Fibroblast of skin of left biceps (primary cell): ENCODE measurements at places on chromosomes 1 and 21.

DNA sequence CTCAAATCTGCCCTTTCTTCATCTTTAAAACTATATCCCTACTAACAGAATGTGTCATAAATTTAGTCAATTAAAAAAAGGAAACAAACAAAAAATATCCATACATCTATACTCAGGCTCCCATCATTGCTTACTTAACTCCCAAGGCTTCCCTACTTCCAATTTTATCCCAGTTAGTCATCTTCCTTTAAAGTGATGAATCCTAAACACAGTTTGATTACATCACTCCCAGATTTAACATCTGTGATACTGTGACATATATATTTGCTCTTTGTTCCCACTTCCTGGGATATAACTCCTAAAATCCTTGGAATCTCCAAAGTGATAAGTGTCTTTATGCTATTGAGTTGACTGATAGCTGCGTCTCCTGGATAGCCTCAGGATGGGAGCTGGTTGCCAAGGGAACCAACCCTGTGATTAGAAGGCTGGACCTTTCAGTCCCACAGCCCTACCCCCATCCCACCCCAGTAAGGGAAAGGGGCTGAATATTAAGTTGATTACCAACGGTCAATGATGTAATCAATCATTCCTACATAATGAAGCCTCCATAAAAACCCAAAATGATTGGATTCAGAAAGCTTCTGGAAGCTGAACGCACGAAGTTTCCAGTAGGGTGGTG is 21.6 kb downstream of the GLMN start:
- DNase-seq: peak; percentile 51

DNA sequence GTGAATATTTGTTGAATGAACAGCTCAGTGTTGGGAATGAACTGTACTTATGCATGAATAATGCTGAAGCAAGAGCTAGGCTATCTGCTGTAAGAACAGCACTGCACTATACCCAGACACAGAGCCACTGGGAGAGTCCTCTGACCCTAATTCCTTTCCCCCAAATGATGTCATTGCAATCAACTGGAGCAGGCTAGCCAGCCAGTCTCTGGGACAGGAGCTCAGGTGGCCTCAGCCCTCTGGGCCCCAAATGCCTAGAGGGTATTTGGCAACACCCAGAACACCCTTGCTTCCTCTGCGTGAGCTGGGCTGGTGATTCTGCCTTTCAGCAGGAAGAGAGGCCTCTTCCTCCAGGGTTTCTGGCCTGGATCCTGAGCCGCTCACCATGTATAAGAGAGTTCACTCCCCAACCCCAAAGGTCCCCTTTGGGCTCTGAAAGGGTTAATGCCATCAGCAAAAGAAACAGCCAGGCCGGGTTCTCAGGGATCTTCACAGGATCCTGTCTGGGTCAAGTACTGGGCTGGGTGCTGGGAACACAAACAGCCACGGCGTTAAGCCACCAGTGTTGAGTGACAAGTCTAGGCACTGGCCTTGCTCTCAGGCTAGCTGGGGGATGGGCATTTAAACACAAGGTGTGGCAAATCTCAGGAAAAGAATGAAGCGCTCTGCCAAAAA is 3.7 kb upstream of the PADI4 start:
- DNase-seq: no peak

GRCh38 chr21:45048026-45048698 is 26.2 kb upstream of the ADARB1 start:
- DNase-seq: no peak

DNA sequence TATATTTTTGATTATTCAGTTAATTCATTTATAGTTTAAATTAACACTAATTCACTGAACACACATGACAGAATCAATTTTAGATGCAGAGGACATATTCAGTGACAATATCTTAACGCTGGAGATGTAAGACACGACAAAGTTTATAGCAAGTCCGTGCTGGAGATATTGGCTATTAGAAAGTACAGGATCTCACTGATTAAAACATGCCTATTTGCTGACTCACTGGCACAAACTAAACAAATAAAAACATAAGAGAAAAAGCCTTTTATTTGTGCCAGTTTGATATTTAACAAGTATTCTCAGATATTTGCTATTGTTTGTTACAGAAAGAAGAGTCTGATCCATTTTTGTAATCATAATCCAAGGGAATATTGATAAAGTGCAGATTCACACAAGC is 1122.9 kb upstream of the B3GALT2 start:
- no peak for DNase-seq

DNA sequence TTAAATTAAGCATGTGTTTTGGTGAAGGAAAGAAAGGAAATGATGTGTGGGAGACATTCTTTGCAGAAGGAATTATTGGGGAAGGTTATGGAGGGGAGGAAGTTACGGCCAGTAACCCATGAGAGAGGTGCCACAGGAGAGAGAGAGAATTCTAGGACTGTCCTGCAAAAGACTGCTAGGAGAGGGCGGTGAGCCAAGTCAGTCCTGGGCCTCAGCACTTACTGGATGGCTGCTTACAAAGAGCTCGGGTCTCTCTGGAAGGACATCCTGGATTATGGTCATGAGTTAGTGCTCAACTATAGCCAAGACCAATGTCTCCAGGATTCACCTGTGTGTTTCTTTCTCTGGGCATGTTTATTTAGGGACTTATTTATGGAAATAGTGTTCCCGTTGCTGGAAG is 74.4 kb upstream of the HSD17B7 start:
- no peak for DNase-seq

DNA sequence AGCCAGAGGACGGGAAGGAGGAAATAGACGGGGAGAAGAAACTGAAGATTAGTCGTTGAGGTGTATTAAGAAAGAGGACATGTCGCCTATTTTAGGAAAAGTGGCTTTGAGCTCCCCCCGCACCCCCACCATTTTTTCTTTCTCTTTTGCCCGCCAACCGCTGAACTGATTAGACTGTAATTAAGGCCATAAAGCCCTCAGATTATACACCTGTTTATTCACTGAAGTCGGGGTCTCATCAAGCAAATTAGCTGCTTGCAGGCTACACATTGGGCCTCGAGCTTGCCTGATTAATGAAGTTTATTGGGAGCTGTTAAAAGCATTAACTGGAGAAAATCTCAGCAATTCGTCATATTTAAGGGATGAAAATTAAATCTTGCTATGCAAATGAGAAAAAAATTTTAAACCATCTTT is 119.4 kb upstream of the RRP15 start:
- no peak for DNase-seq
